Natural killer cell (primary cell): ENCODE measurements at places on chromosomes 1 and 21. TPM values are rescaled to one million over a fixed set of nuclear protein-coding genes. Genes with fewer than 3 reads are reported as not detected.

The LCE1C gene
- not detected for total RNA-seq

The MFAP2 gene
- total RNA-seq: 0.15 TPM

The LCE6A gene
- total RNA-seq: not detected

The CDC7 gene
- total RNA-seq: 11.4 TPM

The OR2T6 gene
- total RNA-seq: not detected

The CLDN14 gene
- not detected for total RNA-seq

The C1QTNF12 gene
- 4.1 TPM for total RNA-seq

The MROH7 gene
- total RNA-seq: 0.16 TPM

The HEYL gene
- not detected for total RNA-seq

The TMEM234 gene
- 22.2 TPM for total RNA-seq

The ECM1 gene
- 0.42 TPM for total RNA-seq

The ANKRD45 gene
- not detected for total RNA-seq

The GBP7 gene
- not detected for total RNA-seq

The PRDX1 gene
- 24.8 TPM for total RNA-seq

The OR2M5 gene
- not detected for total RNA-seq

The CCSAP gene
- total RNA-seq: 10.2 TPM

The PALMD gene
- total RNA-seq: not detected

The NR1I3 gene
- total RNA-seq: not detected

The B3GALT5 gene
- not detected for total RNA-seq

The PLA2G2C gene
- not detected for total RNA-seq

The TNNI3K gene
- total RNA-seq: not detected

The OR2L8 gene
- 1.1 TPM for total RNA-seq

The RGS1 gene
- total RNA-seq: 306 TPM

The CELA2B gene
- not detected for total RNA-seq
